B cell (primary cell): ENCODE measurements at places on chromosomes 4 and X. TPM values are rescaled to one million over a fixed set of nuclear protein-coding genes. Genes with fewer than 3 reads are reported as not detected.

DNA sequence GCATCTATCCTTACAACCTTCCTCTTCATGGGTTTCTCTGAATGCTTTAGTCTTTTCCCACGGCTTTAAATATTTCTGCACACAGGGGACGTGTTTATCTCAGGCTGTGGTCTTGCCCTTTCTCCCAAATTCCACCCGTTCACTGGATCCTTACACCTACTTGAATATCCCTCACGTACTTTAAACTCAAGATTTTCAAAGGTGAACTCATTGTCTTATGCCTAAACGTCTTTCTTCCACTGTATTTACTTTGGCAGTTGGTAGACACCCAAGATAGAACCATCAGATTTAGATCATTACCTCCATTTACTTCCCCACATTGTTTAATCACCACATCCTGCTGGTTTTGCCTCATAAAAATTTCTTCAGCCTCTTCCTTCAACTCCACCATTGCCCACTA, 269.2 kb downstream of the CBLL2 start:
- no peak for DNase-seq

DGKK gene
- not detected in 2 replicates for total RNA-seq

DNA sequence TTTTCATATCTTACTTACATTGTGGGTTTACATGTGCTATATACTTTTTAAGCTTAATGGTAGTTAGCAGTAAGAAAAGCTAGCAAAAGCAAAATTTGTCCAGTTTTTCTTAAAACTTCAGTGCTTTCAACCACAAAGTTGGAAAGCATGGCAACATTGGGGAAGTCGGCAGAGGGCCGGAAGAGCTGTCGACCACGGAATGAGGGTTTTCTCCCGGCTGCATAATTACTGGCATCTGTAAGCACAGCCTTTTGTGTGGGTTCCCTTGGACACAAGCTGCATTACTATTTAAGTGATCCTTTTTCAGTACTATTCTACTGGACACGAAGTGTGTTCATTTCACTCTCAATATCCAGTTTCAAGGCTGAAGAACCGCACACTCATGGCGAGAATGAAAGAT, 560.4 kb downstream of the ANKRD50 start:
- no peak for DNase-seq

DNA sequence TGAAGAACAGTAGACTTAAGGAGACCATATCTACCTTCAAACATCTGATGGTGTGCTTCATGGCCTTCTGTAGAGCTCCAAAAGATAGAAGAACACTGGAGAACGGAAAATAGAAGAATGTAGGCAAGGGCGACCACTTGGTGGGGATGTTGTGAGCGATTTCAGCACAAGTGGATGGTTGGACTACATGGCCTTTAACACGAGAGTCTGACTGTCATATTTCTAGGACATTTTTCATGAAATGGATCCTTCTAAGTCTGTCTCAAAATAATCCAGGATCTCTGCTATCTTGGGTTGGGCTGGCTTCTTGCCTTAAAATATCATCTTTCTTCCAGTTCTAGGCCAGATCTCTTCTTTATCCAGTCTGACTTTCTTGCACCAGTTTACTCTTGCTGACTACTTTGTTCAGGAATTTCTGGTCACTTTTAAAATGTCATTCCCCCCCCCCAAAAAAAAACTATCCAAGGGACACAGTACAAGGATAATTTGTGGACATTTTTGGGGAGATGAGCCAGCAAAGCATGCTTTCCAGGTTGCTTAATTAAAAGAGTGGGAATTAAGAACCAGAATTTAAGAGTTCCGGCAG, 1.2 kb upstream of the MID1IP1 start:
- DNase-seq, result peak; percentile 26

CPZ gene
- total RNA-seq, result not detected in 2 replicates

DNA sequence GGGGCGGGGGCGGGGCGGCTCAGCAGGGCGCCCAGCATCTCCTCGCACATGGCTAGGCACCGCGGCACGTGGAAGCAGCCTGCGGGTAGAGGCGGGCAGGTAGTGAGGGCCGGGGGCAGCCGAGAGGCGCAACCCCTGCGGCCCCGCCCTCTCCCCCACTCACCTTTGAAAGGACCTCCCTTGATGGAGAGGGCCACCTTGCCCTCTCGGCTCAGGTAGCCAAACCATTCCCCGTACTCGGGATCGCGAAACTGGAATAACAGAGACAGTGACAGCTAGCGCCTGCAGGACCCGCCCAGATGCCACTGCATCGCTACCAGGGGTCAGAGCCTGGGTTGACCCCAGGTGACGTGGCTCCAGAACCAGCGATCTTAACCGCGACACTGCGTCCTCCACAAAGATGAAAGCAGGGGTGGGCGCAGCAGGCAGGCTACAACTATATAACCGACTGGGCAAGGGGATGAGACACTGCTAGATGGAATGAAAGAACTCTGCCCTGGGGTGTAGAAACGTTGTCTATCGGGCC, 552 bp upstream of the NAA10 start:
- no peak for DNase-seq

DNA sequence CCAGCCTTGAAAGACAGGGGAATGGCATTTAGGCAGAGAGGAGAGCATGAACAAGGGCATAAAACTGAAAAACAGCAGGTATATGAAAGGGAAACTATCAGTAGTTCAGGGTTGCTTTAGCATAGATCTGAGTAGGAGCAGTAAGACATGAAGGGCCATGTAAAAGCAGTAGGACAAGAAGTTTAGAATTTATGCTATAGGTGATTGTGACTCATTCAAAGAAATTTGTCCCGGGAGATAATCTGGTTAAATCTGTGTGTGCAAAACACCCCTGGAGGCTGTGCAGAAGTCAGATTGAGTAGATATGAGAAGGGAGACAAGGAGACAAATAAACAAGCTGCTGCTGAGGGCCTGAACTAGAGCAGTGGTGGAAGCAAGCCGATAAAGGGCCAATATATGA, 109.1 kb upstream of the BMP3 start:
- no peak for DNase-seq

ADGRG4 gene
- total RNA-seq, result not detected in 2 replicates

DNA sequence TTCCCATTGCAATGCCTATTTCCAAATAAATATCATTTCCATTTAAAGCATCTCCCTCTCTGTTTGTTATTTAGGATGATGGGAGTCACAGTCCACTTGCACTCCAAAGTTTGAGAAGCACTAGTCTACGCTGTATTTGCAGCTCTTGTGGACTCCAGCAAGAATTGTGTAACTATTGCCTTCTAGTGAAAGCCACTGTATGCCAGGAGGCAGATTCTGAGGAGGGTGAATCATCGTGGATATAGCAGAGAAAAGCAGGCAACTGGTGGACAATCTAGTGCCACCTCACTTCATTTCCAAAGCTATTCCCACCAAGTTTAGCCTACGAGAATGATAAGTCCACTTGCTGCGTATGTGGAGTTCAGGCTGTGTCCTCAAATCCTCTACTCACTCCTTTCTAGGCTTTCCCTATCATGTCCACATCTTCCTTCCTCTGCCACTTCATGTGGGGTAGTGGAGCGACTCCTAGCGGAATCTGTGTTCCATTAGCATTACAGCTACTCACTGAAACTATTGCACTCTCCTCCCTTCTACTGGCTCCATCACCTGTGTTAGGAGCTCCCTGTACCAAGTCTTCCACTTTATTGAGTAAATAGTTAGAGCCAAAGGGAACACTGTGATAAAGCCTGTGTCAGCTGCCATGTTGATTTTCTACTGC, 501.8 kb upstream of the GALNT7 start:
- no peak for DNase-seq

GRCh38 chrX:144259054-144259453, 375.2 kb downstream of the UBE2NL start:
- DNase-seq, result no peak

GRCh38 chr4:57591073-57591472, 480.9 kb upstream of the IGFBP7 start:
- DNase-seq, result no peak

NUDT10 gene
- 0.36 and 0.44 TPM in 2 replicates for total RNA-seq

DNA sequence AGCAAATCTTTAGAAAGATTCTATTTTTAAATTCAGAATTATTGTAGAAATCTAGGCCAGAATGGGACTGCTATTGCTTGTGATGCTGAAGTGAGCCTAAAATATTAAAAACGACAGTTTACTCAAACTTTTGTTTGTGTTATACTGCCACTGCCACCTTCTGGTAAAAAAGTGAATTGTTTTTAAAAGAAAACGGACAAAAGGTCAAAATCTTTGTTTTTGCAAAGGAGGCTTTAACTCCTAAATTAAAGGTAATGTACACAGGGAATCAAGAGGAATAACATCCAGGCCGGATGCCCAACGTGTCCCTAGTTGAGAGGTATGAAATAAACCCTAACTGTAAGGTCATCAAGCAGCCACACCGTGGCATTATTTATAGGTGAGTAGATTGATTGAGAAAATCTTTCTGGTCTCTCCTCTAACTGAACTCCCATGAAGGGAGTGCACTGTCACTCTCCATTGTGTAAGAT, 338.3 kb upstream of the GALNT7 start:
- DNase-seq, result peak; percentile 29

PCDH18 gene
- not detected in 2 replicates for total RNA-seq

CT47A1 gene
- total RNA-seq, result not detected in 2 replicates

SRP72 gene
- 111 and 114 TPM in 2 replicates for total RNA-seq

- no peak for DNase-seq
These were observed 22.1 kb upstream of the SCD5 start for GRCh38 chr4:82820689-82821088.

OTUD4 gene
- 51.0 and 55.7 TPM in 2 replicates for total RNA-seq

GRCh38 chr4:83989835-83990234, 453.9 kb downstream of the GPAT3 start:
- DNase-seq, result no peak

GRCh38 chr4:147034372-147034771, 88.7 kb upstream of the TTC29 start:
- DNase-seq, result no peak

FRMPD4 gene
- total RNA-seq, result not detected in 2 replicates

SPANXC gene
- not detected in 2 replicates for total RNA-seq

DNA sequence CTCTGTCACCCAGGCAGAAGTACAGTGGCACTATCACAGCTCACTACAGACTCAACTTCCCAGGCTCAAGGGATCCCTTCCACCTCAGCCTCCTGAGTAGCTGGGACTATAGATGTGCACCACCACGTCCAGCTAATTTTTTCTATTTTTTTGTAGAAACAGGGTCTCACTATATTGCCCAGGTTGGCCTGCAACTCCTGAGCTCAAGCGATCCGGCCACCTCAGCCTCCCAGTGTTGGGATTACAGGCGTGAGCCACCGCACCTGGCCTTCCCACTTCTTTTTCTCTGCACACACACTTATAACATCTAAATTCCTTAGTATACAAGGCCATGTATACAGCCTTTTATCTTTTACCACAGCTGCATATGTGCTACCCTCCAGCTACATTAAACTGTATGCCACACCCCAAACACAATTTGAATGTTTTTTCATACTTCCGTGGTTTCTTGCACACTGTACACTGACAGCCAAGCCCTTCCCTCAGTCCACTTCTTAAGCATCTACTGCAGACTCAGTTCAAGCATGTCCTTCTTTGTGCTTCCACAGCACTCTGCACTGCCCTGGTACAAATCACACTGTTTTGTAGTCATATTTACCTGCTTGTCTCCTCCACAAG, 6.5 kb downstream of the SLC7A3 start:
- DNase-seq, result no peak

DNA sequence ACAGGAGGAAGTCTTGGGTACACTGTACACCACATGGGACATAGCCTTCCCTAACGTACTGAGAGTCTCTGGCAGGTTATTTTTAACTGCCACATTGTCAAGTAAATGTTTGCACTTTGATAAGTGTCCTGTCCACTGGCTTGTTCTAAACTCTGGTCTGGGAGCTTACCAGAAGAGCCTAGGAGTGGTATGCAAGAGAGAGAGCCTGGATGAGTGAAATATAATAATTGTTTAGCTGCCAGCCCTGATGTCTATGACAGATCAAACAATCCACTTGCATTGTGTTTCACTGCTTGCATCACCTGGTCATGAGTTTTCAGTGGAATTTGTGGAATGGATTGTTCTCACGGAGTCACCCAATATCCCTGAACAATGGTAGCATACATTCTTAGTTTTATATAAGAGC, 91.6 kb downstream of the SHROOM3 start:
- DNase-seq, result no peak

DNA sequence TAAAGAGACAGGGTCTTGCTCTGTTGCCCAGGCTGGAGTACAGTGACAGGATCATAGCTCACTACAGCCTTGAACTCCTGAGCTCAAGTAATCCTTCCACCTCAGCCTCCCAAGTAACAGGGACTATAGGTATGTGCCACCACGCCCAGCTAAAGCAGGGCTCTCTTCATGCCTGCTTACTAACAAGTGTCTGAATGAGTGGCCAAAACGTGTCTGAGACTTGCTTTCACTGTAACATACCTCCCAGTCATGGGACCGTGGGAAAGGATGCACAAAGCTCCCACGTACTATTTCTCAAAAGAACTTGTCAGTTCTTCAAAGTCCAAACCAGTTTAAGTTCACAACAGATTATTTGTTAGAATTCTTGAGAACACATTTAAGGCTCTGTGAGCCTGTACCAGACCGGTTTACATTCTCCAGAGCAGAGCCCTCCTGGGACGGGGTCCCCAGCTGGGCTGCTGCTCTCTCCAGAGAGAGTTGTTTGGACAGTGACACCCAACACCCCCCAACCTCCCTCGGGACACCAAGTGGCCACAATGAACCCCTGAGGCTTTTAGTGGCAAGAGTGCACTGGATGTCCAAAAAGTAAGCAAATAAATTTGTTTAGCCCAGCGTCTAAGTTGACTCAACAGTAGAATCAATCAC, 24.1 kb downstream of the SH3KBP1 start:
- no peak for DNase-seq

- DNase-seq, result peak; percentile 22
These were observed 3.1 kb downstream of the MAMLD1 start for GRCh38 chrX:150365990-150366911.

SORCS2 gene
- not detected in 2 replicates for total RNA-seq

- no peak for DNase-seq
These were observed 66.0 kb upstream of the STOX2 start for GRCh38 chr4:183838987-183839712.

GRCh38 chr4:92091335-92091734, 212.4 kb upstream of the GRID2 start:
- DNase-seq, result no peak

PITX2 gene
- not detected in 2 replicates for total RNA-seq

DNA sequence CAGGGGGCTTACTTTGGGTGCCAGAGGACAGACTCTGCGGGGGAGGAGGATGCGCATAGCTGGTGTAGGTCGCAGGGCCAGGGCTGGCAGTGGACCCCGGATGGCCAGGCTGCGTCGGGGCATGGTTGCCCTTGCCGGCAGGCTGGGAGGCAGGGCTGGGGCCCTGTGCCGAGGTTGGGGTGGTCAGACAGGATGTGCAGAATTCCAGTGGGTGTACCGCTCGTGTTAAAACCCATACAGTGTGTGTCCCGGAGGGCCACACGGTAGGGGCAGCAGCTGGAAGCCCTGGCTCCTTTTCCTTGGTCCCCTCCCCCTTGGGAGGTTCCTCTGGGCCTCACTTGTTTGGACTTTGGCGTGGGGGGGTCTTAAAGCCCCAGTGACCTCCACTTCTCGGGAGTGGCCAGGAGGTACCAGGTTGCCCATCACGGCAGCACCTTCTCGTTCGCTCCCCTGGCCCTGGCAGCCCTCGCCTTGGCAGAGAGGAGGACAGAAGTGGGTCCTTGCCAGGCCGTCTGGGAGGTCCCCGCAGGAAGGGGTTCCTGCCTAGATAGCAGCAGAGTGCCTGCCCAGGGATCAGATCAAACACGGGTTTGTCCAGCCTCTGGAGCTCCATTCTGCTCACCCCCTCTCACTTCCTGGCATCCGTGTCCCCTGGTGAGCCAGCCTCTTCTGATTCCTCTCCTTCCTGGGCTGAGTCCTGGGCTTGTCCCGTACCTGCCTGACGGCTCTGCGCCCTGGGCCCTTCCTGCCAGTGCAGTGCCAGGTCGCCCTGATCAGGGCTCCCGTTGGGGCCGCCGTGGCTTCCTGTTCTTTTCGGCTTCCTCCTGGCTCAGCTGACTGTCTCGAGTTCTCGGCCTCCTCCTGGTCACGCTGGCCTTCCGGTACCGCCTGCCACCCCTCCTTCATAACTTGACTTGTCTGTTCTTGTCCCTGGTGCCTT, 56.7 kb upstream of the HGFAC start:
- DNase-seq, result no peak

MAGEB2 gene
- total RNA-seq, result not detected in 2 replicates
